ENCODE measurements at places on chromosomes 3 and 15.

DNA sequence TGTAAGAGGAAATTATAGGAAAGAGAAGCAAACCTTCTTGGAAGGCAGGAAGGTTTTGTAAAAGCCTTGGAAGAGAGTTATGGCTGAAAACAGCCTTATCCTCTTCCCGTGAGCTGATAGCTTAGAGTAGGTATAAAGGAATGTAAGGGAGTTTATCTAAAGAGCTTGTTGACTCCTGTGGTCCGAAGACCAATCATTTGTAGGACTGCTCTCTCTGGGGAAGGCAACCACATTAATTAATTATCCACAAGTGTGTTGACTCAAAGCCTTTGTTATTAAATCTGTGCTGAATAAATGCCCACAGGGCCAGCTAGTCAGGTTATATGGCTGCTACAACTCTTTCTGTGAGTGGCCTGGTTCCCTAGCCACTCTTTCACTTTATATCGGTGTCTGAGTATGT lies 452.1 kb upstream of the RASGRP1 start:
- peak; percentile 33 for DNase-seq

GRCh38 chr3:186052096-186052840 lies 56.6 kb downstream of the ETV5 start:
- DNase-seq = no peak

- DNase-seq = no peak
Measured at GRCh38 chr15:89332446-89332845, 2.2 kb downstream of the POLG start.

- no peak for DNase-seq
Measured at GRCh38 chr15:69149803-69150202, 10.6 kb upstream of the GLCE start.

GRCh38 chr3:86967062-86967461 lies 23.9 kb downstream of the VGLL3 start:
- DNase-seq = no peak

- no peak for DNase-seq
Measured at GRCh38 chr3:124826703-124827102, 60.5 kb downstream of the ITGB5 start.

- DNase-seq = no peak
Measured at GRCh38 chr3:192467230-192468140, 259.9 kb downstream of the FGF12 start.

GRCh38 chr15:29263289-29263688 lies 6.3 kb downstream of the NSMCE3 start:
- no peak for DNase-seq

GRCh38 chr3:97338375-97338774 lies 426.2 kb upstream of the ARL6 start:
- no peak for DNase-seq
